CD4-positive, alpha-beta T cell (primary cell): ENCODE measurements at places on chromosomes 16 and 17.

DNA sequence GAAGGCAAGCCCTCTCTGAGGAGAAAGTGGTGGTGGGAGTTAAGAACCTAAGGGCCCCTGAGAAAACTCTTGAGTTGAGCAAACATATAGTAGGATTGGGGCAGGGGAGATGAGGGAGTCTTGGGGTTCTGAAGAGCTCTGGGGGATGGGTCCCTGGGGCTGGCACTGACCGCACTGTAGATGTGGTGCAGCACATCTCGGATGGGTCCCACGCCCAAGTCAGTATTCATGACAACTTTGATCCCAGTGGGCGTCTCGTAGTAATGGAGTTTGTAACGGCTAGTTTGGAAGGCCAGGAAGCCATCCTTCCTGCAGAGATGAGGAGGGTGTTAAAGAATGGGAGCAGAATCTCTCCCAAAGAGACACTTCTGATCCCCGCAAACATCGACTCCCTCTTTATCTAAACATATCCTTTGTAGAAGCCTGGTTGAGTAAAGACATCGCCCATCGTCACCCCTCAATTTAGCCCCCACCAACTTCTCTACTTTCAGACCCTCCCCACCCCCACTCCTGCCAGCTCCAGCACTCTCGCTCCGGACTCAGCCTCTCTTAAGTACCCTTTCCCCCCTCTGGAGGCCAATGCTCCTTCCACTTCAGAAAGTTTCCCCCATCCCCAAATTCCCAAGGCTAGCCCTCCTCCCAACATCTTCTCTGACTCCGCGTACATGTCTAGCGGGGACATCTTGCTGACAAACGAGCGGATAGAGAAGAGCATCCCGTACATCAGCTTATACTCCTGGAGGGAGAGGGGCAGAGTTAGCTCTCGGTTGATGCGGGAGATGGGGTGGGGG, 710 bp downstream of the TRAPPC1 start:
- no peak for DNase-seq

DNA sequence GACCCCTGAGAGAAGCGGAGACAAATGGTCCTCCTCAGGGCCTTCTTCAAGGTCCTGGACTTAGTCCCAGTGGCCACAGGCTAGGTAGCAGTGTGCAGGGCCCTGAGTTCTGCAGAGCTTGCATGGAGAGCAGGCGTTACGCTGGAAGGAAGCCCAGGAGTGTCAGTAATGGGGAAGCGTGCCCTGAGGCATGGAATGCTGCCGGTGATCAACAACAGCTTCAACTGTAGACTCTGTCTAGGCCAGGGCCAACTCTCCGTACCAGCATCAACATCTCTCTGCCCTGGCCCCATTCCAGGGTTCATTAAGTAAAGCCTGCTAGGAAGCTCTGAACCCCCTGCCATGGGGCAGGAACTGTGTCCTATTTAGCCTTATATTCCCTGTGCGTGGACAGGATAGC, 568 bp upstream of the TNK1 start:
- DNase-seq: no peak

DNA sequence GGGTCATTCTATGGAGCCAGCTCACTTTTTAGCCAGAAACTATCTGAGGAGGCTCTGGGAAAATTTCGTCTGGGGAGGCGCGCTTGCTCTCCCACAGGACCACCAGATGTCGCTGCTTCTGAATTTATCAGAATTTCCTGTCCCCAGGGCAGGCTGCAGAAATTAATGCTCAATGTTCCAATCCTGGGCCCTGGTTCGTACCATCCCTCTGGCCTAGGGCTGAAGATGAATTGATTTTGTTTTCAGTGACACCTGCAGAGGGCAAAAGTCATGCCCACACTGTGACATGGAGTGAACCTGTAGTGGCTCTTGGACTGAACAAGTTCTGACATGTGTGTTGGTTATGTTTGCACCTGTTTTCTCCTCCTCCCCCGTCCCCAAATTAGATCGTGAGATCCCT, 482.6 kb downstream of the NPIPA7 start:
- peak; percentile 70 for DNase-seq

GRCh38 chr17:19391432-19391831, 4.4 kb upstream of the MFAP4 start:
- no peak for DNase-seq

DNA sequence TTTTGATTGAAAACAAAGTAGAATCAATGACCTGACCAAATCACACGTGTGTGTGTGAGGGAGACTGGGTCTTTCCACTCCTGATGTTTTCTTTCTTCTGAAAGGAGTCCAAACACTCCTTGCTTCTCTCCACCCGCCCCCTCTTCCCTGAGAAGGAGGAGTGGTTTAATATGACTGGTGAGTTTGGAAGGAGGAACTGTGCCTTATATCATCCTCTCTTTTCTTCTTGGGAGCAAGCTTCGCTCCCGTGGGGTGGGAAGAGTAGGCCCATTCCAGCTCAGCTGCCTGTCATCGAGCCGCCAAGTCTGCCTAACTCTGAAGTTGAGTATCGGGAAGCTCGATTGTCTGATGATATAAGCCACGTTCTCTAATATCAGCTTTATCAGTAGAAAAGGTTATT, 96.5 kb downstream of the YPEL2 start:
- DNase-seq: no peak

DNA sequence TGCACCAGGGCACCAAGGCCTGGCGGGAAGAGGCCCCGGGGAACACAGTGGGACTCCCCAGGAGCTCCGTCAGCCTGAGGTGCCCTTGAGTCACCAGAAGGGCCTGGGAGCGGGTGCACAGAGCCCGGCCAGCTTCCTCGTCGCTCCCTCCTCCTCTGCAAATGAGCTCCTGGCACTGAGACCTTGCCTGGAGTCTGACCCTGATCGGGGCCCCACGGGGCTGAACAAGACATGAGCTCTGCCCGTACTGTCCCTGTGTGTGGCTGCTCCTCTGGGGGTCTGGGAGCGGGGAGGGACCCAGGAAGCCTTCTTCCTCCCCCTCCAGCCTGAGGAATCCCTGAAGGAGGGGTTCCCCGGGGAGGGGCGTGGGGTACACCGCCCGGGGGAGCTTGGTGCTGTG, 36.4 kb upstream of the SSTR5 start:
- no peak for DNase-seq
